HFF-Myc (cell line): ENCODE measurements at places on chromosomes 16 and 17.

DNA sequence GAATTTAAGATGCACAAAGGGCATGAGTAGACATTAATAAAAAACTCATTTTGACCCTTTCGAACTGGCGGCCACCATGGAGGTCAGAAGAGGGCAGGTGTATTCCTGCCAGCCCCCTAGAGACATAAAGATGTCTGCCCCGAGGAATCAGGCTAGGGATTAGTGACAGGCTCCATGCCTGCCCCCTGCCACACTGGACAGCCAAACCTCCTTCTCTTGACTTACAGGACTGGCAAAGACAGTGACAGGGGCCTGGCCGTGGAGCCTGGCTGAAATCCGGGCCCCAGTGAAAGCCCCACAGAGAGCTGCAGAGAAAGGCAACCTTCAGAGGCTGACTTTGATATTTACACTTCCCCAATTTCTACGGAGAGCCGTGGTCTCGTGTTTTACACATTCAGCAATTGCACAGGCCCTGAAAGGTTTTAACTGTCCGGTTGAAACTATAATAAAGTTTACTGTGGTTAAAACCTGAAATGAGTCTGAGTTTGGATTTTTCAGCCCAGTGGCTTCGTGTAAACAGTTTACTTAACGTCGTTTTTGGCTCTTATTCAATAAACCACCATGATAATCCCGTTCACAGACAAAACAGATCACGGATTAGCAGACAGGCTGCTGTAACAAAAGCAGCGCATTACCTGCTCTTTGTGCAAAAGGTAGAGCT lies 243.9 kb upstream of the MYOCD start:
- no peak for DNase-seq

GRCh38 chr17:79325709-79326430 lies 251.2 kb downstream of the ENGASE start:
- no peak for DNase-seq

DNA sequence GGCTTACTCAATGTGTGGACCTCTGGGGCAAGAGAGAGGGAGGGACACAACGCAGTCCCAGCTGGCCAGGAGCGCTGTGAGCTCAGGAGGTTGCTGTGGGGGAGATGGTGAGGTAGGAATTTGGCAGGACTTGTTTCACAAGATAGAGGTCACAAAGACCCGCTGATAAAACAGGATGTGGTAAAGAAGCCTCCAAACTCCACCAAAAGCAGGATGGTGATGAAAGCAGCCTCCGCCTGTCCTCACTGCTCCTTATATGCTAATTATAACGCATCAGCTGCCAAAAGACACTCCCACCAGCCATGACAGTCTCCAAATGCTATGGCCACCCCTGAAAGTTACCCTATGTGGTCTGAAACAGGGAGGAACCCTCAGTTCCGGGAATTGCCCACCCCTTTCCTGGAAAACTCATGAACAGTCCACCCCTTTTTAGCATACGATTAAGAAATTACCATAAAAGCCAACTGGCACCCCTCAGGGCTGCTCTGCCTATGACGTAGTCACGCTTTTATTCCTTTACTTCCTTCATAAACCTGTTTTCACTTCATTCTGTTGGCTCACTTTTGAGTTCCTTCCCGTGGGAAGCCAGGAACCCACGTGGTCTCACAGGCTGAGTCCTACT lies 5.3 kb upstream of the EIF4A3 start:
- no peak for DNase-seq

- no peak for DNase-seq
These were observed 162.4 kb downstream of the PPM1E start for GRCh38 chr17:58918072-58918471.

GRCh38 chr17:76000016-76000754 lies 470 bp upstream of the CDK3 start:
- DNase-seq, result no peak

DNA sequence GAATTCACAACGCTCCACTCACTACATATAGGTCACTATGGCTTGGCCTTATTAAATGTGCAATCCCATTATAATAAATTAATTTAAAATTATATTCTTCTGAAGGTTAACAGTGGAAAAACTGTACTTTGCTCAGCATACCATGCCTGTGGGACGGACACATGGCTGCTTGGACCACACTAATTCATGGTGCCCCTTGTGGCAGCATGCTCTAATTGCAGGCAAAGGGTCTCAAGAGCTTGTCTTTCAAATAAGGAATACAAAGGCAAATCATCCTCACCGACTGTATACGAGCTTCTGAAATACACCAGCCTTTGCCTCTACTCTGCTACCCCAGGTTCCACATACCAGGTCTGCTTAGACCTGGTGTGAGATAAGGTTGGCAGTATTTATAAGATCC lies 11.7 kb downstream of the SMPD3 start:
- no peak for DNase-seq

- DNase-seq, result no peak
These were observed 13.5 kb upstream of the FBXO47 start for GRCh38 chr17:38980490-38981217.

DNA sequence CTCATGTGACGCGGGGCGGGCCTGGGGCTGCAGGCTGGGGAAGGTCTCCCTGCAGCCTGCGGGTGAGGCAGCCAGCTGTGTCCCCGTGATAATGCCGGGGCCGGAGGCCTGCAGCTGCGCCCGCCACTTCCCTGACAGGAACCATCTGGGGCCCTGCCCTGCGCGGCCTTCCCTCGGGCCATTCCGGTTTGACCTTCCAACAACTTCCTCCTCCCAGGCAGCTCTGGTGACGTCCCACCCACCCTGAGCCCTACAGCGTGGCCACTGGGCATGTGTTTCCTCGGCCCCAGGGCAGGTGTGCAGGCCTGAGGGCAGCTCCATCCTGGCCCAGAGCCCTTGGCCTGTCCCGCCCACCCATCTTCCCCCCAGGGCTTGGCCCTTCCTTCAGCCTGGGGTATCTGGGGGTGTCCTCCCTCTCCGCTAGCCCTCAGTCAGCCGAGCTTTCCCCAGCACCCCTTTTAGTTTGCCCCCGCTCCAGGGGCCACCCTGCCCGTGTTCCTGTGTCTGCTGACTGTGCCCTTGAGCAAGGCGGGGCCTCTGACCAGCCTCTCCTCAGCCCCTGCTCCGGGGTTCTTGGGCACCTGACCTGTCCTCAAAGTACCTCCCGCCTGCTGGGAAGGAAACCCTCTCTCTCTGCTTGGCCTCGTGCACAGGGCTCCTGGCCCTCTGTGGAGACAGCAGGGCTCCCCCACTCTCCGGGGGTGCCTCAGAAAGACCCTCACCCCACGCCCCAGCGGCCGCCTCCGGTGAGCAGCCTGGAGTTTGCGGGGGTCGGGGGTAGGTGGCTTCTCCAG lies at the start of gene CBFA2T3:
Gene CBFA2T3, minus strand, starts transcription at position 190 of the 794 bp plus-strand sequence. CDS start 400 bp downstream, outside the sequence.
- no peak for DNase-seq

DNA sequence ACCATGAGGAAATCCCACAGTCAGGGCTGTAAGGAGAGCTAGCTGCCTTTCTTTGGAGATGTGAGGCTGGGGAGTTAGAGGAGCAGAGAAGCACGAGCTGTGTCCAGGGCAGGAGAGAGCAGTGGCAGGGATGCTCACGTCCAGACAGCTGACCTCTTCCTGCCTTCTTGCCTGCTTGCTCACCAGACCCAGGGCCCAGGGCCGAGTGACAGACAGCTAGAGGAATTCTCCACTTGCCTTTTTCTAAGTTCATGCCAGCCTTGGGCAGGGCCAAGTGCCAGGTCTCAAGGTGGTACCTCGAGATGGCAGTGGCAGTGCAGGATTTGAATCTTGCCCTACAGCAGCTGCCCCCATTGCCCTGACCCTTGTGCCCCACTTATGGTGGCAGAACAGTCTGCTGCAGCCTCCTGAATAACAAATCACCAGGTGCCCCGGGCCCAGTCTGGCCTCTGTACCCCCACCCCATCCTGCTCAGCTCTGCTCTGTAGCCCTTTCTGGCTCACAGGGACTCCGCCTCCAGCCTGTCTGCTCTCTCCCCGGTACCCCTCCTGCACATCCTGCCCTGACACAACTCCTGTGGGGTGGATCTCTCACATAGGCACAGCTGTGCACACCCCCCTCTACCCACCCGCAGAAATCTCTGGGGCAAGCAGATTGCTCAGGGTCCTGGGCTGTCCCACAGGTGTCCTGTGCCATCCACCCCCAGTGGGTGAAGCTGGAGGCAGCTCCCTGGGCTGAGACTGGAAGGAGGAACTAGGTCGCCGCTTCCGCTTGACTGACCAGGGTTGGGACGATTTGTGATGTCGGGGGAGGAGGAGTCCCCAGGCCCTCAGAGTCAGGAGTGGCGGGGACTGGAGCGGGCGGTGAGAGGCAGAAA lies 25.9 kb downstream of the GRIN2C start:
- no peak for DNase-seq

- DNase-seq, result no peak
These were observed 2.9 kb downstream of the CMTM1 start for GRCh38 chr16:66569131-66569530.

DNA sequence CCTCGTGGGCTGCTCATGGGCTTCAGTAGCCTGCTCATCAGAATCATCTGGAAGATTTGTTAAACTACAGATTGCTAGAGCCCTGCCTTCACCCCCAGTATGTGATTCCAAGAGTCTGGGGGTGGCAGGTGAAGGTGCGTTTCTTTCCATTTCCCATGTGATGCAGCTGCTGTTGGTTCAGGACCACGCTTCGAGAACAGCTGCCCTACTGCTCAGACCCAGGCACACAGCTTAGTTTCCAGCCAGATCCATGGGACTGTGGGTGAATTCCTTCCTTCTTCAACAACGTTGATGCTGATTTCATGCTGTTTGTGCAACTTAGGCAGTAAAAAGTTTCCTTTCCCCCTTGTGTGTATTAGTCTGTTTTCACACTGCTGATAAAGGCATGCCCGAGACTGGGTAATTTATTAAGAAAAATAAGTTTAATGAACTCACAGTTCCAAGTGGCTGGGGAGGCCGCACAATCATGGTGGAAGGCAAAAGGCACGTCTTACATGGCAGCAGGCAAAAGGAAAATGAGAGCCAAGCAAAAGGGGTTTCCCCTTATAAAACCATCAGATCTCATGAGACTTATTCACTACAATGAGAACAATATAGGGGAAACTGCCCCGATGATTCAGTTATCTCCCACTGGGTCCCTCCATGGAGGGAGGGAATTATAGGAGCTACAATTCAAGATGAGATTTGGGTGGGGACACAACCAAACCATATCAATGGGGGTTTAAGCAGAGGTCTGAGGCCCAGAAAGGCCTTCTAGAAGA lies 159.2 kb downstream of the XYLT1 start:
- DNase-seq, result no peak

GRCh38 chr17:9907131-9907530 lies 2.1 kb upstream of the RCVRN start:
- no peak for DNase-seq

DNA sequence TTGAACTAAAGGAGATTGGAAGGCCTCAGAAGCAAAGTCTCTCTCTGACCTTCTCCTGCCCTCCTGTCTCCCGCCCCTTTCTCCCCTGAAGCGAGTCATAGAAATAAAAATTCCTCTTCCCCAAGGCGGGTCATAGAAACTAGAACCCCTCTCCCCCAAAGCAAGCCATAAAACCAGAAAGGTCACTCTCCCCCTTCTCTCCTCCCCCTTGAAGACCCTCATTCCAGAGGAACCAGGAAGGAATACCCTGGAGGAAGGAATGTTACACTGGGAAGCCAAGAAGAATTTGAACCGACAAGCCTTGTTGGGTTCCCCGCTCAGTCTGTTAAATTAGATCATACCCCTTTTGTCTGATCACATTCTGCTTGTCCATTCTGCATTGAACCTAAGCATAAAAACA lies 2.7 kb upstream of the GJC1 start:
- no peak for DNase-seq

- DNase-seq, result no peak
These were observed 205.0 kb downstream of the RPTOR start for GRCh38 chr17:80749611-80750010.

GRCh38 chr16:27840311-27841060 lies 223.0 kb downstream of the GSG1L start:
- no peak for DNase-seq

- no peak for DNase-seq
These were observed 21.4 kb downstream of the MYBBP1A start for GRCh38 chr17:4533523-4534504.

DNA sequence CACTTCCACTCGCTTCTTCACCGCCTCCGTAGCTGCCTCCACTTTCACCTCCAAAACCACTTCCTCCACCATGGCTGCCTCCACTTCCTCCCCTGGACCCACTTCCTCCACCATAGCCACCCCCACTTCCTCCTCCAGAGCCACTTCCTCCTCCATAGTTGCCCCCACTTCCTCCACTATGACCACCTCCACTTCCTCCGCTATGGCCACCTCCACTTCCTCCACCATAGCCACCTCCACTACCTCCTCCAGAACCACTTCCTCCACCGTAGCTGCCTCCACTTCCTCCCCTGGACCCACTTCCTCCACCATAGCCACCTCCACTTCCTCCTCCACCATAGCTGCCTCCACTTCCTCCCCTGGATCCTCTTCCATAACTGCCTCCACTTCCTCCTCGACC lies 4.5 kb downstream of the KRT9 start:
- DNase-seq, result no peak

GRCh38 chr17:80998748-80999535 lies 7.3 kb downstream of the CHMP6 start:
- DNase-seq, result no peak

- no peak for DNase-seq
These were observed 462.6 kb upstream of the MAF start for GRCh38 chr16:80063031-80063712.

GRCh38 chr17:2266865-2267228 lies 36.7 kb downstream of the SMG6 start:
- no peak for DNase-seq
